Frontal cortex (tissue), 4 donors: ENCODE measurements at places on chromosomes 12 and 14. TPM values are rescaled to one million over a fixed set of nuclear protein-coding genes. Genes with fewer than 3 reads are reported as not detected.

The PCNX1 gene
- total RNA-seq, result 155 TPM

DNA sequence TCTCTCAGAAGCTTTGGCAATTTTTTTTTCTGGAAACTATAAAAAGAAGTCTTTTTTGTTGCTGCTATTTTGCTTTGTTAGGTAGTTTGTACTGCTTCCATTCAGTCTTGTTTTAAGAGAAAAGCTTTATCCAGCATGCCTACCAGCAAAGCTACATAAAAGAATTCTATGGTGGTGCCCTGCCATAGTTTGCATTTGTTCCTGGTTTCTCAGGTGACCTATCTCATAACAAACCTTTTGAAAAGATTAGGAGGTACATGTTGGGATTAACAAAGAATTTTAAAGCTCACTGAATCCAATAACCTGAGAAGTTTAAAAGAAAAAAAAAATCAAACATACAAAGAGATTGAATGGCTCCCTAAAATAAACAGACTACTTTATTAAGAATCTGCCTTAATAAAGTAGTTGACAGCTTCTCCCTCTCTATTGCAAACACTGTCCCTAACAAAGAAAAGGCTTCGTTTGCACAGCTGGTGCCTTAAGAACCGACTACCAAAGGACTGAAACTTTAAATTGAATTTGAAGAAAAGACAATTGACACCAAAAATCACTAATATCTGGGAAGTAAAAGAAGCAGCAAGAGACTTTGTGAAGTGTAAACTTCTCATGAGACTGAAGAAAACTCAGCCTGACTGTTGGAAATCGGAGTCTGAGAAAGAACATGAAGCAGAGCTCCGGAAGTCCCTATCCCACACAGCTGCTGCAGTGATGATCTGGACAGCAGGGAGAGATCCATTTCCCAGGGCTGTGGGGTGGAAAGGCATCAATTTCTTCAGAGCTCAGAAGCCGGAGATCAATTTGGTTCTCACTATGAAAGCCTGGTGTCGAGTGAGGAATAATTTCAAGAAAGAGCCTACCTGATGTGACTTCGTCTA is 102.7 kb upstream of the PLEKHA5 start:
- DNase-seq, result no peak

DNA sequence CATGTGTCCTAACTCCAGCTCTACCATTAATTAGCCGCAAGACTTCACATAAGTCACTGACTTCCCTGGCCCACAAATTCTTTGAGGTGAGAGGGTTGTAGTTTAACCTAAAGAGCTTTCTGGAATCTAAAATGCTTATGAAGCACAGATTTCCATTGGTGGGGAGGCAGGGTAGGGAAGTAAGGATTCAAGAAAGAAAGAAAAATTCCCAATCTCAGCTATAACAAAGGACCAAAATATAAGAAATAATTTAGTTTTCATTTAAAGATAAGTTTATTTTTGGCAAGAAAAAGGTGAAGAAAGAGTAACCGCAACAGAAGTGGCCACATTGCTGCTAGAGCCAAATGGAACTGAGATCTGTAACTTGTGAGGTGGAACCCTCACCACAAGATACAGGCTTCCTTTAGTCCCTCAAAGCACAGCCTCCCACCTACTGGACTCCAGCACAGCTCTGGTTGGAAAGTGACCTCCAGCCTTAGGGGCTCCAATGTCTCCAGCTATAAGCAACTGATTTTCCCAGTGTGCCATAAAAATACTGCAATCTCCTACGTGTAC is 23.6 kb downstream of the DAD1 start:
- DNase-seq, result no peak

The BCL11B gene
- 58.3 TPM for total RNA-seq

The C1S gene
- total RNA-seq, result 6.5 TPM

DNA sequence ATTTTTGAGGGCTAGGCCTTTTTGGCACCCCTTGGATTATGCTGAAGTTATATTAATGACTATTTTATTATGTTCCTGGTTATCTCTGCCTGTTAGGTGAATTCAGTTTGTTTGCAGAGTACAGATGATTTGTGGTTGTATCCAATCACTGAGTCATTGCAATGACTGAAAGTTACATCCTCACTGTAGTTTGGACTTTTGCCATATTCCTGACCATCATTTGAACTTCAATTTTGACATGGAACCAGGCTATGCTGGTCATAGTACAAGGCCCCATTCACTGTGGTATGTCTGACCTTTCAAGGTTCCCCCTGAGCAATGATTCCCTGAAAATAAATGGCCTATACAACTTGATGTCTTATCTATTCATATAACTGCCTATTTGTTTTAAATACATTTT is 621.0 kb downstream of the CCER1 start:
- DNase-seq, result no peak

DNA sequence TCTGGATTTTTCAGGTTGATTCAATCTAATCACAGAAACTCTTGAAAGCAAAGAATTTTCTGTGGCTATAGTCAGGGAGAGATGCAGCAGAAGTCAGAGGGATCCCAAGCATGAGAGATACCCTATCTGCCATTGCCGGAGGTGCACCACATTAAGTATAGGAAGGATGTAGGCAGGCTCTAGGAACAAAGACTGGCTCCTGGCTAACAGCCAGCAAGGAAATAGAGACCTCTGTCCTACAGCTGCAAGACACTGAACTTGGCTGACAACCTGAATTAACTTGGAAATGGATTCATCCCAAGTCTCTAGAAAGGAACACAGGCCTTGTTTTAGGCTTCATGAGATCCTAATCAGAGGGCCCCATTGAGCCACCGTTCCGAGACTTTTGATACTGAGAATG is 364.9 kb upstream of the FLRT2 start:
- DNase-seq, result no peak

DNA sequence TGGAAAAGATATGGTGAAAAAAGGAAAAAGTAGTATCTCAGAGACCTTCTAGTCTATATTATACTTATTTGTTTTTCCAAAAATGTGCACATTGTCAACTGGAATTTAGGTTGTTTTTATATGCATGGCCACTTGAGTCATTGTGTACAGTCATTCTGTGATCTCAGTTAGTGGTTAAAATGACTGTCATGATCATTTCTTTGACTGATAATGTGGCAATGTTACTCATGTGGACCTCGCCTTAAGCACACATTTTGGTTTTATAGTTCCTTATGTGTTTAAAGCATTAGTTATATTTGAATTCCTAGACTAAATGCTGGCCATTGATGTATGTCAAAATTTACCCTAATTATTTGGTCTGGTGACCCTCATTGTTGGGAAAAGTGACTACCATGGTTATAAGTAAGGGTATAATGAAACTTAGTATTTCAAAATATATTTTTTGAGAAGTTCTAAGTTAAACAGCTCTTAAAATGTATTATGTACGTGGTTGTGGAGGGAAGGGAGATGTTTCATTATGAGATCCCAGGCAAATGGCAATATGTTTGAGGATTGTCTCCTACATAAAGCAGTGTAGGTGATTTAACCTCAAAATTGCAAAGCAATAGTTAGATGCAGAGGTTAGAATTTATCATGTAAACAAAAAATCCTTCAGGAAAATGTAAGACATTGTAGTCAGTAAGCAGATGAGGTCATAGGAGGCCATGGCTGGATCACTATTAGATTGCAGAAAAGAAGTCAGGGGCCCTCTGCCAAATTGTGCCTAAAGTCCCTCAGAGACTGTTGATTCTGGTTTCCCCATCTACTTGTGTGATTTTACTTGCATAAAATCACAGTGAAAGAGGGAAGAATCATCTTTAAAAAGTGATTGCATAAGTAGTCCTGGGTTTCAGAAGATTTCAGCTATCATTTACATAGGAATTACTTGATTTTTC is 17.5 kb downstream of the PNMA1 start:
- no peak for DNase-seq

The SLC25A29 gene
- total RNA-seq, result 45.2 TPM

- DNase-seq, result no peak
Measured at GRCh38 chr12:122235741-122236140, 9.9 kb upstream of the DIABLO start.

The FOXN4 gene
- under 0.01 TPM for total RNA-seq

DNA sequence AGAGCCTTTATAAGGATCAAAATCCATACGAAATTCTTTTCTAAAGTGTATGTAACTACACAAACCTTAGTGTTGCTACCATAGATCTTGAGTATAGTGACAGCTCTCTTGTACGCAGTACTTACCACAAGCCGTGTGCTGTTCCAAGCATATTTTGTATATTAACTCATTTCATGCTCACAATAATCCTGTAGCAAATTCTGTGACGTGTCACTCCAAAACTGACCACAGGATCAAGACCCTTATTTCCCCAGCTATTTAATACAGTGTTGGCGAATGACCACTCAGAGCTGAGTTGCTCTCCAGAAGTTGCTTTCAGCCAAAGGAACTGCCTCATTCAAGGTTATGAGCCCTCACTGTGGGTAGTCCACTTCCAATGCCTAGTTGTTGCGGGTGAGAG is 169.8 kb downstream of the BTG1 start:
- no peak for DNase-seq

GRCh38 chr12:21718944-21719650 is 55.4 kb downstream of the KCNJ8 start:
- no peak for DNase-seq

GRCh38 chr12:2634471-2634870 is 160.3 kb upstream of the FKBP4 start:
- DNase-seq, result no peak

DNA sequence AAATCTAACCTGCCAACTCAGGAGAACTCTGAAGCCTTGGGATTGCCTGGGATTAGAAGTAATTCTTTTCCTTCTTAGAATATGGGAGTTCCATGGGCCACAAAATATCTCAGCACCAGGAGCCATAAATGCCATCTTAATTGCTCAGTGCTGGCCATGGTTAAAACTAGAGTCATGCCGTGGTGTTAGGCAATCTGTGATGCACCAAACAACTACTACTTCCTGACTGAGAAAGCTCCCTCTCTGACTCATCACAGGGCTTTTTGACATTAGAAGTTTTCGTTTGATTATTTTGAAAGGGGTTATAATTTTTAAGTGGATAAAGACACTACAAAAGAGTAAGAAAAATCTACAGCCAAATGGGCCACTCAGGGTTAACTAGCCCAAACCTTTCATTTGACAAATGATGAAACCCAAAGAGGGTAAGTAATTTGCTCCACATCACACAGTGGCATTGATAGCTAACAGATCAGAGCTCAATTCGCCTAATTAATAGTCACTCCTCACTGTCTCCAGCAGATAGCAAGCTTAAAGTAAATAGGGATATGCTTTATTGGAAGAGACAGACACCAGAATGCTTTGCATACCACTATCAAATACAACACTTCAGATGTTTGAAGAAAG is 377.3 kb downstream of the EMP1 start:
- no peak for DNase-seq

The DTD2 gene
- 67.3 TPM for total RNA-seq

DNA sequence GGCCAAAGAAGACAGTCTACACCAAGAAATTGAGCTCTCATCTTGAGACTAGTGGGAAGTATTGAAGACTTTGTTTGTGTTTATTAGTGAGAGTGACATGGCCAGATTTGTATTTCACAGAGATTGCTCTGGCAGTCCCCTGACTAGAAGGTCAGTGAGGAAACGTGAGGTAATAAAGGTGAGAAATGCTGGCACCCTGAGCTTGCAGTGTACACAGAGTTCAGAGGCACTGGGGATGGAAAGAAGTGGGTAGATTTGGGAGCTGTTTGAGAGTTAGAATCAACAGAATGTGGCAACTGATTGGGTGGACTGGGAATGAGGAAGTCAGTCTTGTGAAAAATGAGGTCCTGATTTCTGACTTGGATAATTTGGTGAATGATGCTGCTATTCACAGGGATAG is 336.9 kb downstream of the SNAPC1 start:
- DNase-seq, result no peak

DNA sequence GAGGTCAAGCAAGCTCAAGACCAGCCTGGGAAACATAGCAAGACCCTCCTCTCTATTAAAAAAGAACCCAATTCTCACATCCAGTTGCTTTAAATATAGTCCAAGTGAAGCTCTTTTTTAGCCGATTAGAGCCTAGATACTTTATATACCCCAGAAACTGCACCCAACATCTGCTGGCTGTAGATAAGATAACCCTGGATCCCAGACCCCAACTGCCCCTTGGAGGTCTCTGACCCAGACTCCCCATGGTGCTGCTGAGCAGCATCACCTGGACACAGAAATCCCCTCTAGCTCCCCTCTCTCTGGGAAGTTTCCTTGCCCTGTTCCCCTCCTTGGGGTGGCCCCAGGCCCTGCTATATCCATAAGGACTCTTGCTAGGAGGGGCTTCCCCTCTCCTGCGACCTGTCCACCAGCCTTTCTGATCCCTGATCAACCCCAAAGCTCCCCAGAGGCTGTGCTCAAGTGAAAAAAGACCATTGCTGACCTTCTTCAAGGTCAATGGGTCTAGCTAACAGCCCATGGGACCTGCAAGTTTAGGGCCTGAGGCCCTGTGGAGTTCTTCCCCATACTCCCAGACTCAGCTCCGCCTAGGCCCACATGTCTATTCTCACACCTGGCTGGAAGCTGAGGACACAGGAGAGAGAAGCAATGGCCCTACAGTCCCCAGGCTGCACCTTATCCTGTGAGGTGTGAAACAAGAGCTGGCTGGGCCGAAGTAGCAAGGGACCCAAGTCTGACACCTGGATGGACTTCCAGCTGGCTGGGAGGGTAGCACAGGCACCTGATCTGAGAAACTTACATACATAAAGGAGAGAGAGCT is 56.2 kb downstream of the ARL6IP4 start:
- no peak for DNase-seq

DNA sequence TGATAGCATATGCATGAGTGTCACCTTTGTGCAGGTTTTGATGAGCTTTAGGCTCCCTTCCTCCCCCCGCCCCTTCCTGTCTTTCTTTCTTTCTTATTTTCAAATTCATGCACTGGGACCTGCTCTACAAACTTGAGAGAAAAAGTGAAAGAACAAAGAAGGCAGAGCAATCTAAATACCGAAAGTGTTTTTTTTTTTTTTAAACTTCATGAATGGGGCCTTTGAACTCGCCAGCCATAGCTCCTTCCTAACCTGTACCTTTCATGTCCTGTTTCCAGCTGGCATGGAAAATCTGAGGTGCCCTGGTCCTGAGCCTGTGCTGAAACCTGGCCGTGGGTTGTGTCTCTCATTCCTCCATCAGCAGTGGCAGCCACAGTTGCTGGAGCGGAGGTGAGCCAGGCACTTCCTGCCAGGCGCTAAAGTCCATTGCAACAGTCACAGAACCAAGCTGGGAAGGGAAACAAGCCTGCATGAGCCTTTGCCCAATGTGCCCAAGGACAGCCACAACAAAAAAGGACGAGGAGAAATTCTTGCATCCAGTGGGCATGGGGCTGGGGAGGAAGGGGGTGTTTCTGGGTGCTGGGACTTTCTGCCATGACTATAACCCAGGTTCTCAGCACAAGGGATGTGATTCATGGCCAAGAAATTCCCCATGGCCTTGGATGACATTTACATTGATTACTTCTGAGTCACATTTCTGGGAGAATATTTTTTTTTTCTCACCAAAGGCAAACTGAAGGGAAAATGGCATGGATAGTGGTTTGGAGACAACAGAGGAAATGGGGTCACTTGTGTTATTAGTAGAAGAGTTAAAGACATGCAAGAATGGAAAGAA is 102.7 kb downstream of the TMEM30B start:
- no peak for DNase-seq

The DPF3 gene
- 5.7 TPM for total RNA-seq

The RNASE7 gene
- total RNA-seq, result not detected

DNA sequence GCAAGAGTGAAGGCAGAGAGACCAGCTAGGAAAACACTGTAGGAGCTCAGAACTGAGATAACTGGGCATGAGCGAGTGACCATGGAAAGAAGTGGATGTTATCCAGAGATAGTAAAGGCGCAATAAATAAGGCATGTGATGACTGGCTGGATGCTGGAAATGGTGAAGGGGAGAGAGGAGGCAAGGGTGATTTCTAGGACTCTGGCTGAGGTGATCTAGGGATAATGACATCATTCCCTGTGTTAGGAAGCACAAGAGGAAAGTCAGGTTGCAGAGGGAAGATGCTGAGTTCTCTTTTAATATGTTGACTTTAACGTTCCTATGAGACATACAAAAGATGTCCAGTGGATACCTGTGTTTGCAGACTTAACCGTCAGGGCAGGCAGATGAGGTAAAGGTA is 78.7 kb downstream of the C12orf56 start:
- DNase-seq, result no peak
